Upper lobe of right lung (tissue), 1 donor: ENCODE measurements at places on chromosomes 12 and 14. TPM values are rescaled to one million over a fixed set of nuclear protein-coding genes. Genes with fewer than 3 reads are reported as not detected.
A peak's percentile ranks its signal among the peaks of the same experiment; 100 is the strongest.

DNA sequence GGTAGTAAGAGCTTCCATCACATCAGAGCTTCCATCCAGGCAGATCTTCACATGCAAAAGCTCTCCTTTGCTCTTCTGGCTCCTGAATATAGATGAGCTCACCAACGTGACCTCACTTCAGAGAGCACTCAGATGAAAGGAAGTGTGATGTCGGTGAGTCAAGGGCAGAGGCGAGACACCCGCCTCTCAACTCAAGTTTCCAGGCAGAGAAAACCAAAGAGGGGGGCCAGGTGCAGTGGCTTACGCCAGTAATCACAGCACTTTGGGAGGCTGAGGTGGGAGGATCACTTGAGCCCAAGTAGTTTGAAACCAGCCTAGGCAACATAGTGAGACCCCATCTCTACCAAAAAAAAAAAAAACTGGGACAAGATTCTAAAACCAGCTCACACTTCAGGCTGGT is 126.9 kb downstream of the DUSP6 start:
- DNase-seq, result peak; percentile 69

DNA sequence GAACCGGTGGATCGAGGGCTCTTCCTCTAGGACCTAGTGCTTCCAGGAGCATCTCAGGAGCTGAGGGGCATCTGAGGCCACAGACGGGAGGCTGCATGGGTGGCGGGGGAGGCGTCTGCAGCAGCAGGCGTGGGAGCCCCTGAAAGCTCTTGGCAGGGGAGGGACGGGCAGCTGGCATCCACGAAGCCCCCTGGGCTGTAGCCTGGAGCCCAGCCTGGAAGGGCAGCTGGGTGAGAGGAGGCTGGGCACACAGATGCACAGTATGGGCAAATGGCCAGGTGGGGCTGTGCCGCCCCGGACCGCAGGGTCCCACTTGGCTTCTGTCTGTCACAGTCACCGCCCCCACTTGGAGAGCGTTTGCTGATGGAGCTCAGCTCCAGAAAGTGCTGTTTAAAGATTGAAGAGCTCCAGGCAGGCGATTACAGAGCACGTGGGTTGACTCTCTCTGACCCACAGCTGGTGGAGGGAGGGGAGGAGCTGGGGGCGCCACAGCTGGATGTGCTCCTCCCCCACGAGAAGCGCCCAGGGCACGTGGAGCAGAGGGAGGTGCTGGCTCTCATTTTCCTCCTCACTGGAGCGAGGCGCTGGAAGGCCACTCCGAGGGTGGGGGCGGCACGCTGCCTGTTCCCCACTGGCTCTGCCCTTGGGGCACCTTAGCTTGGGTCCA is 155.0 kb upstream of the C14orf180 start:
- peak; percentile 60 for DNase-seq

- DNase-seq, result no peak
Measured at GRCh38 chr12:81221681-81222080, 143.8 kb downstream of the ACSS3 start.

- no peak for DNase-seq
Measured at GRCh38 chr14:80621701-80622100, 319.8 kb downstream of the CEP128 start.

DNA sequence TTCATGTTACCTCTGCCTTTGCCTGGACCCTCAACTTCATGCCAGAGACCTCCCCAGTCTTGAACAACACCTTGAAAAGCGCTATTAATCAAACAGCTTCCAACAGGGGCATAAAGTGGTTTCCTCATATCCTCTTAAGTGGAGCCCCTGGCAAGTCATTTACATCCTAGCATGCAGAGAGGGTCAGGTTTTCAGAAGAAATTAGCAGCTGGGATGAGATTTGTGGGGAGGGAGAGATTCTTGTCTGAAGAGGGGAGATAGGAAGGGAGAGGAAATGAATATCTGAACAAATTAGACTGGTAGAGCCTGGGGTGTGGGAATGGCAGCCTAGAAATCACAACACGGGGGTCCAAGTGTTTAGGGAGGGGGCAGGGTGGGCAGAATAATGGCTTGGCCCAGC is 45.6 kb downstream of the CALM1 start:
- DNase-seq, result no peak

GRCh38 chr12:87920139-87920538 is 109.1 kb downstream of the C12orf50 start:
- DNase-seq, result no peak

DNA sequence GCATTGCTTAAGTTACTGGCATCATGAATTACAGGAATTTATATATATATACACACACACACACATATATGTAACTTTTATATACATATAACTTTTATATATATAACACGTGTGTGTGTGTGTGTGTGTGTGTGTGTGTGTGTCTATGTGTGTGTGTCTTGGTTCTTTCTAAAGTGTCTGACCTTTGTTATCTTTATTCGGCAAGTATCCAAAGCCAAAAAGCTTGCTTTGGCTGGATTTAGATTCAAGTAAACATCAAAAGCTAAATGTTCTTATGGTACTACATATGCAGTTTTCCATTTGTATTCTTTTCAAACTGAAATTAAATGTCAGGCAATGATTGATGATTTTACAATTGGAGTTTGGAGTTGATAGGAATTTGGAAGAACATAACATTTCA is 69.9 kb downstream of the SLC16A7 start:
- DNase-seq, result no peak

GRCh38 chr14:68231898-68232297 is 412.3 kb downstream of the RAD51B start:
- DNase-seq, result no peak

GRCh38 chr14:104224131-104224505 is 85.7 kb downstream of the KIF26A start:
- no peak for DNase-seq

- no peak for DNase-seq
Measured at GRCh38 chr12:93745286-93745685, 68.1 kb downstream of the CRADD start.

DNA sequence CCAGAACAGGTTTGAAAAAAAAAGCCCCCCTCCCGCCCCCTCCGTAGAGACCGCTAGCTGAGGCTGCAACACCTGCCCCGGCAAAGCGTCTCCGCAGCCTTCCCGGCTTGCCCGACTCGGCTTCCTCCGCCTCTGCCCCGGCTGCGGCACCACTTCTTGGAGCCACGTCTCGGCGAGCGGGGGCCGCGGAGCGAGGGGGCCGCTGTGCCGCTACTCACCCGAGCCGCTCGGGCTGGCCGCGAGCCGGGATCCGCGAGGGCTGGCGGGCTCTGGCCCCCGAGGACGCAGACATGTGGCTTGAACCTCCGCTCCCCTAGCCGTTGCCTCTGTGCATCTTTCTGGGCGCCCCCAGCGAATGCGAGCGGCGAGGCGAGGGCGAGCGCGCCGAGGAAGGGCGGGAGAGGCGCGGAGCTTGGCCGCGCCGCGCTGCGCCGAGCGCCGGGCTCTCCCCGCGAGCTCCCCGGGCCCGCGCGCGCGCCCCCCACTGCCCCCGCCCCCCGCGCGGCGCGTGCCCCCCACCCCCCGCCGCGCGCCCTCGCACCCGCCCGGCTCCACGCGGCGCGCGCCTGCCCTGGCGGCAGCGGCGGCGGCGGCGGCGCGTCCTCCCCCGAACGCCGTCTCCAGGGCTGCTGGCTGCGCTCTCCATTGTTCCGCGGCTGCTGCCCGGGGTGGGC is 249.5 kb downstream of the APAF1 start:
- no peak for DNase-seq

The RIMBP2 gene
- 0.09 TPM for total RNA-seq

The REP15 gene
- total RNA-seq, result 4.5 TPM

The CCDC175 gene
- total RNA-seq, result not detected

The FGD6 gene
- 28.8 TPM for total RNA-seq

The TAS2R7 gene
- not detected for total RNA-seq
